ENCODE measurements at places on chromosomes 1 and 21.

GRCh38 chr1:214404571-214405213 lies 123.7 kb downstream of the SMYD2 start:
- DNase-seq, result no peak

DNA sequence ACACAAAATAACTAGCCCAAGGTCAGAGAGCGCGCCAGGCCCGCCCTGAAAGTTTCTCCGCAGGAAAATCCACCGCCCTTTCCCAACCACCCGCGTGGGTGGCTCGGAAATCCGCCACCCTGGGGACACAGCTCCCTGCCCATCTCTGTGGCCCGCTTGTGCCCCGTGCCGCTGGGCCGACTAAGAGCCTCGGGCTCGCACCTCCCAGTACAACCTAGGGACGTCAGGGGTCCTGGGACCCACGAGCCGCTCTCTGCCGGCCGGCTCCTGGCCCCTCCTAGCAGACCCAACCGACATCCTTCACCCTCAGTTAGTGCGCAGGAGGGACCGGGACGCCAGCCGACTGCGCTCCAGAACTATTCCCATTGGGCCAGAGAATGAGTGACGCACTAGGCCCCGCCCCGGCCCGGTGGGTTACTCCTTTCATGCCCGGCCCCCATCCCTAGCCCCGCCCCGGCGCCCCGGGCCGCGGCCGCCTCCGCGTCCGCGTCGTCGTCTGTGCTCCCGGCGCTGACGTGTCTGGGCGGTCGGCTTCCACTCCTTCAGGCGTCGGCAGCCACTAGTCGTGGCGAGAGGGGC lies 396 bp upstream of the UAP1 start:
- DNase-seq, result peak; percentile 99

DNA sequence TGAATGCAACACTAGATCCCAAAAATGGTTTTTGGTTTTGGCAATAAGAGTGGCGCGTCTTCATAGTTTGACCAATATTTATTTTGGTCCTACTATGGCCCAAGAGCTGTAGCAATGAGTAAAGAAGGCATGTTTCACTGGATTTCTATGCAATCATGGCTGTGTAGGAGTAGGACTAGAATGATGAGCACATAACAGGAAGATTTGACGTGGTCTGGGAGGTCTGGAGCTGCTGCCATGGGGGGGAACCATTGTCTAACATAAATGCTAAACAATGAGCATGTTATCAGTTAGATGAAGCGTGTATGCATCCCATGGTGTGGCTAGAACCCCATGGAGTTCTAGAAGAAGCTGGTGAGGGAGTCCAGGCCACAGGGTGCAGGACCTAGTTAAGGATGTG lies 38.3 kb downstream of the OLIG1 start:
- DNase-seq, result no peak

DNA sequence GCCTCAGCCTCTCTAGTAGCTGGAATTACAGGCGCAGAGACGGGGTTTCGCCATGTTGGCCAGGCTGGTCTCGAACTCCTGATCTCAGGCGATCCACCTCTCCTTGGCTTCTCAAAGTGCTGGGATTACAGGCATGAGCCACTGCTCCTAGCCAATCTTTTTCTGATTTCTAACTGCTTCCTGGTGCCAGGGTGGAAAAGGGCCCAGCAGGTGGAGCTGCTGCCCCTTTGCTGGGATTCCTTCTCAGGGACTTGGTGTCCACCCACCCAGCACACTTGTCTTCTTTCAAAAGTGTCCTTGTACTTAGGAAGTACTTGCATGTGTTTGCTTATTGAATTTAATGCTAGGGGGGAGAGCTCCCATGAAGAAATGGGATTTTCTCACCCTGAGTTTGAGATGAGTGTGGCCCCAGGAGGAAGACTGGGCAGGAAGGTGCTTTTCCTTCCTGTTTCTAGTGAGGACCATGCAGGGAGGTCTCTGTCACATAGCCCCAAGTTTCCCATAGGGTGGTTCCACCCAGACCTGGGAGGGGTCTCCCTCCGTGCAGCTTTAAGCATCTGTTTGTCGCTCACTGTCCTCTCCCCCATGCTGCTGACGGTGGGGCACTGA lies 14.2 kb downstream of the UTP11 start:
- DNase-seq, result no peak

DNA sequence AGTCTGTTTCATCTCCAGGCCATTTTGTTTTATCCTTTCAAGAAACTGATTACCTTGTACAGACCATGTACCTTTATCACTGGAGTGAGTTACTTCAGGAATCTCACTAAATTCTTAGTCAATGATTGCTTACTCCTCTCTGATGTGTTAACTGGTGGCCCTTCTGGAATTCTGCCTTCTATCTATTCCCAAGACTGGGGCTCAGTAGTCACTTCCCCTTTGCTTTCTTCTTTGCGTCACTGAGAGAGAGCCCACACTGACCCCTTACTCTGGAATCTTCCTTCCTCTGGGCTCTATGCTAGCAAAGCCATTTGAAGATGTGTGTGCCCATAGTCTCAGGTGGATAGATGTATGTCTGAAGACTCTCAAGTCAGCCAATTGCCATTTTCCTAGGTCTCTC lies 34.6 kb downstream of the XCL2 start:
- no peak for DNase-seq

GRCh38 chr1:94555091-94555490 lies 13.5 kb upstream of the F3 start:
- DNase-seq, result no peak

DNA sequence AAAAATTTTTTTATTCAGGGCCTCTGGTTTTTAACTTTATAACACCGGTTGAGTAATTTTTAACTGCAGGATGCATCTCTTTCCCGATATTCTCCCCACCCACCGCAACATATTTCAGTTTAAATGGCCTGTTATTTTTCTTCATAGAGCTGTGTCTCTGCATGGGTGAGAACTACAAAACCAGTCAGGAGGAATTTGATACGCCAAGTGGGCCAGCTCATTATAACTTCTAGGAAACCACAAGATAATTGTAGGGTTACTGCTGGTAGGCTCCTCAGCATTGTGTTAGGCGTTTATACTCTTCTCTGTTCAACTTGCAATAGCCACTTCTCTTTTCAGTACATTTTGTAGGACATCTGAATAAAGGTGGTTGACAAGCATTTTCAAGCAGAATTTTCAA lies 169.7 kb downstream of the PBX1 start:
- no peak for DNase-seq

DNA sequence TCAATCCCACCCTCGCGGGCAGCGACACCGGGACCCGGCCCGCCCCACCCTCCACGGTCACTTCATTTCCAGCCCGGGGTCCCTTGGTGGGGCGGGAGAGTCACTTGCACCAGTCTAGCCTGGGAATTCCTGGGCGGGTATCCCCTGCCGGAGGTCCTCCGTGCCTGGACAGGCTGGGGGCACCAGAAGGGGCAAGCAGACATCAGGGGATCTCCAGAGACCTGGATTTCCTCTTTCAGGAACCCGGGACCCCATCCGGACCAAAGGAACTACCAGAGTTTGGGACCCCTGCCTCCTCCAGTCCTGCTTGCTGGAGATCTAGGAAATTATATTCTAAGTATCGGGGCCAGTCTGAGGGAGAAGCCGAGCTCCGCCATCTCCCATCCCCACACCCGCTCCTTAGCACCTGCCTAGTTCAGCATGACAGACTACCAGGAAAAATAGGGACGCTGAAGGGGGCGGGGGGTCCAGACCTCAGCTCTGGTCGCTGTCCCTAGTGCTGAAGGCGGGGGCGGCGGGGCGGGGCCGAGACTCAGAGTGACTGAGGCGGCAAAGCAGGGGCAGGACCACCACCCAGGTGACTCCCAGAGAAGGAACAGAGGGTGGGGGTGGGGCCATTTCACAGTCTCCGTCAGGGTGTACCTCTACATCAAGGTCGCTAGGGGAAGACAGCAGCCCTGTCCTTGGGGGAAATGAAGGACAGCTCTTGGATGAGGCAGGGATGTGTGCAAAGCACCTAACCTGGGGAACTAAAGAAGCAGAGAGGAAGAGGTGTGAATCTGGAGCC lies 832 bp downstream of the HCN3 start:
- peak; percentile 71 for DNase-seq

DNA sequence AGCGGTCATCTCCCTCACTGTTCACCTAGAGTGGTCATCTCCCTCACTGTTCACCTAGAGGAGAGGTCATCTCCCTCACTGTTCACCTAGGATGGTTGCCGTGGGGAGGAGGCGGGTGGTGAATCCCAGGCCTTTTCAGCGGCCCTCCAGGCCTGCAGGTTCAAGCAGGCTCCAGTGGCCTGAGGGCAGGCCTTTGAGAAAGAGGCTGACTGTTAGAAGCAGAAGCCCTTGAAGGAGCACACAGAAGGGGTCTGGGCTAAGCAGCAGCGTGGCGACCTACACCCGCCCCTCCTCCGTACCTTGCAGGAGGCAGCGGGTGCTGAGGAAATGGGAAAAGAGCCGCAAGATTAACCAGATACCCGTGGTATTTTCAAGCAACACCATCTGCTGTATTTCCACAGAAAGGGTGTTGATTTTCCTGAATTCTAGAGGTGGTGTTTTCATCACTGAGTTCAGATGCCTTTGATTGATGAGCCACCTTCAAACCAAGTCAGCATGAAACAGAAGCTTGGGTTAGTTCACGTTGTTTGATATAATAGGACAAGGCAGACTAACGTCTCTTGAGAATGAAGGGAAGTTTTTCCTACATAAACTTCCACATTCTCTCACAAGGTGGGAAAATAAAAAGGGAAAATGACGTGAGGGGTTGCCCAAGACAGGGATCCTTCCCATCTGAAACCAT lies 289.5 kb downstream of the KIF26B start:
- DNase-seq, result no peak

GRCh38 chr1:90723590-90724108 lies 6.5 kb upstream of the BARHL2 start:
- DNase-seq, result no peak

All from stimulated activated CD4-positive, alpha-beta T cell treated with anti-CD3 and anti-CD28 coated beads, Interleukin-1b, Interleukin-23, amount 100 ng/mL, for 1 hour (primary cell).